ENCODE measurements at places on chromosomes 2 and 18. TPM values are rescaled to one million over a fixed set of nuclear protein-coding genes. Genes with fewer than 3 reads are reported as not detected.
A peak's percentile ranks its signal among the peaks of the same experiment; 100 is the strongest.

GRB14 gene
- 4.7 TPM for total RNA-seq

UGT1A6 gene
- total RNA-seq = not detected

DAW1 gene
- total RNA-seq = 1.2 TPM

PSTPIP2 gene
- 11.9 TPM for total RNA-seq

DNA sequence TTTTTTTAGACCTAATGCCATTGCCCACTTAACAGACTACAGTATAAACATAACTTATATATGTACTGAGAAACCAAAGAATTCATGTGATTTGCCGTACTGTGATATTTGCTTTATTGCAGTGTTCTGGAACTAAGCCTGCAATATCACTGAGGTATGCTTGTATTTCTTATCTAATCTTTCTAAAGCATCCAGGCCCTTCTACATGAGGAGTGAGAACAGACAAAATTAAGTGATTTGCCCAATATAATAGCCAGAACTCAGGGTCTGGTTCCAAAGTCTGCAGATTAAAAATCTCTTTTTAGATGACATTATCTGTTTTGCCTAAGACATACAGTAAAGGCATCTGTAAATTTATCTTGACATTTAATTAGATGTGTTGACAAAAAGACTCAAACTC lies 41.9 kb downstream of the BMPR2 start:
- H3K27ac ChIP-seq = no peak overlapping the region
- no peaks in the 10 kb centered on the region for H3K36me3 ChIP-seq
- peaks cover 38% of the 10 kb centered on the region for H3K4me1 ChIP-seq
- DNase-seq = no peak

DNA sequence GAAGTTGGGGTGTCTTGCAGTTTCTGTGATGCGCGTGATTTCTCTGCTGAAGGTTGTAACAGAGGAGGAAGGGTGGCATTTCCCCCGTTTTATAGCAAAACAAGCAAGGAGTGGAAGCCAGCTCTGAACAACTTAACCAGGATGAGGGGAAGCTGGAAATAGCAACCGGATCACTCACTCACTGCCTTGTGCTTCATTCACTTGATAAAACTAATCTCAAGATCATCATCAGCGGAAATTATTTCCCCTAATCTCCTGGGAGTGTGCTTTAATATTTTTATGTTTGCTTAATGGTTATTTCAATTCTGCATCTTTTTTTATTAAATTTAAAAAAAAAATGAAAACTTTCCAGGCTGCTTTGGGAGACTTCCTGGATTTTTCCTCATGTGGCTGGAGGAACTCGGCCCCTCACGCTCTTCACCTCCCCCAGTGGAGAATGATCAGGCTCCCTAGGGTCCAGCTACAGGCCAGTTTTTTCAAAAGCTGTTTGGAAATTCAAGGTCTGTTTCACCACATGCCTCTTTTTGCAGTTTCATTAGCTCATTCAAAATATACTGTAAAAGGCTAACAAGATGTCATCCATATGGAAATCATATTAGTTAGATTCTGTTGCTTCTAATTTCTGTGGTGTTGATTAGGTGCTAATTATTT lies 31.7 kb downstream of the CABLES1 start:
- no peak overlapping the region for H3K27ac ChIP-seq
- peaks cover 3% of the 10 kb centered on the region for H3K4me1 ChIP-seq
- H3K4me3 ChIP-seq = no peak overlapping the region

GRCh38 chr2:36455788-36456187 lies 100.2 kb downstream of the CRIM1 start:
- H3K4me3 ChIP-seq = peak overlapping the region; percentile 48
- no peak for DNase-seq
- no peaks in the 10 kb centered on the region for H3K27me3 ChIP-seq
- H3K27ac ChIP-seq = peak overlapping the region; percentile 61

Measured in thoracic aorta (tissue), 2 donors.